Activated CD4-positive, alpha-beta T cell treated with anti-CD3 and anti-CD28 coated beads, Interleukin-2, amount 10 ng/mL, durations not matched to agents 24 days and 14 days (primary cell): ENCODE measurements at places on chromosomes 16 and 17. TPM values are rescaled to one million over a fixed set of nuclear protein-coding genes. Genes with fewer than 3 reads are reported as not detected.

The CLEC18B gene
- 0.21 and 0.42 TPM in 2 replicates for total RNA-seq

The ABCC11 gene
- 0.12 TPM in 1 of 2 replicates, not detected in the other for total RNA-seq

The MSLN gene
- total RNA-seq: not detected in 2 replicates

The SHCBP1 gene
- total RNA-seq: 43.9 and 47.6 TPM in 2 replicates

The TLCD3A gene
- 42.3 and 43.1 TPM in 2 replicates for total RNA-seq

The DOC2A gene
- total RNA-seq: 2.7 and 3.2 TPM in 2 replicates

The OSGIN1 gene
- 0.72 and 1.3 TPM in 2 replicates for total RNA-seq

The KRTAP4-6 gene
- total RNA-seq: not detected in 2 replicates

The TPSG1 gene
- total RNA-seq: not detected in 2 replicates

The MARVELD3 gene
- total RNA-seq: not detected in 2 replicates

The SPG7 gene
- 109 and 110 TPM in 2 replicates for total RNA-seq

The ZP2 gene
- not detected in 2 replicates for total RNA-seq

The CHST4 gene
- not detected in 2 replicates for total RNA-seq
